ENCODE measurements at places on chromosomes 5 and 9. TPM values are rescaled to one million over a fixed set of nuclear protein-coding genes. Genes with fewer than 3 reads are reported as not detected.

Gene LCN1
- not detected for total RNA-seq

Gene PCDHGA6
- total RNA-seq, result 3.2 TPM

Gene SPINK13
- total RNA-seq, result 0.37 TPM

Gene FBP2
- total RNA-seq, result not detected

Gene PPP3R2
- not detected for total RNA-seq

Gene PCDHB9
- under 0.01 TPM for total RNA-seq

Gene SLC36A3
- total RNA-seq, result not detected

Gene GRXCR2
- not detected for total RNA-seq

Gene CORO2A
- total RNA-seq, result 0.44 TPM

Gene LCN6
- not detected for total RNA-seq

Gene PCDHGA3
- 0.22 TPM for total RNA-seq

Gene TSSK1B
- 0.11 TPM for total RNA-seq

Gene LRRC19
- not detected for total RNA-seq

Gene WDR55
- total RNA-seq, result 37.5 TPM

Gene C9
- 1.1 TPM for total RNA-seq

Gene RACK1
- 4,249 TPM for total RNA-seq

Gene NDUFS6
- 49.5 TPM for total RNA-seq

Gene ABCA1
- 125 TPM for total RNA-seq

Gene QSOX2
- 19.0 TPM for total RNA-seq

Data from uterine smooth muscle cell (primary cell).